NCI-H1694 treated with DMSO at 0.1 percent for 48 hours (cell line): ENCODE measurements at places on chromosomes 5 and 9.

GRCh38 chr5:157113002-157113401 is 4.2 kb upstream of the HAVCR2 start:
- no peak for DNase-seq

GRCh38 chr9:126417684-126418083 is 91.1 kb downstream of the MVB12B start:
- no peak for DNase-seq

GRCh38 chr5:142065273-142065672 is 43.3 kb upstream of the NDFIP1 start:
- peak; percentile 27 for DNase-seq

DNA sequence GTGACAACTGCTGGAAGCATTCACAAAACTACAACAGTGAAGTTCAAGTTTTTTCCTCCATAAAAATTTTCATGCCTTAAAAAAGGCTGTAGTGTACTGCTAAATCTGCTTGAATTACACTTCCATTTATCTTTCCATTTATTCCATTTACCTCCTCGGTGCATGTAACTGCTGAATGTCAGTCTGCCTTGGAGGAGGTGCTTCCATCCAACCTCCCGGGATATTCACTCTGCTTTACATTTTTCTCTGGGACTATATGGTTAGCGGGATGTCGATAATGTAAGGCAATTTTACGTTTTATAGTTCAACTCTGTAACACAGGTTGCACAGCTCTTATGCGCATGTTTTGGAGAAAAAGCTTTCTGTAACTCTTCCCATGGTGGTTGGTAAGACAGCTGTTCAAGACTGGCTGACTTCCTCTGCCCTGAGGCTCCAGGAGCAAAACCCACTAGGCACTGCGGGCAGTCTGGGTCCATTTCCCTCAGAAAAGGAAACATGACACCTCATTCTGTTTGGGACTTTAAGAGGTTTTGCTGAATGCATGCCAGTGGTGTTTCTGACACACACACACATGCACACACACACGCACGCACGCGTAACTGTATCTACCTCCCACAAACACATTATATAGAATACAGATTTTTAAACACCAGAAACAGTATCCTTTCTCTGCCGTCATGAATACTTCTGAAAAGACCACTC is 66.1 kb downstream of the SPTLC1 start:
- DNase-seq = no peak

- no peak for DNase-seq
Measured at GRCh38 chr9:77569335-77569734, 78.8 kb downstream of the GNA14 start.

- DNase-seq = no peak
Measured at GRCh38 chr9:121744687-121745395, 93.4 kb downstream of the DAB2IP start.

DNA sequence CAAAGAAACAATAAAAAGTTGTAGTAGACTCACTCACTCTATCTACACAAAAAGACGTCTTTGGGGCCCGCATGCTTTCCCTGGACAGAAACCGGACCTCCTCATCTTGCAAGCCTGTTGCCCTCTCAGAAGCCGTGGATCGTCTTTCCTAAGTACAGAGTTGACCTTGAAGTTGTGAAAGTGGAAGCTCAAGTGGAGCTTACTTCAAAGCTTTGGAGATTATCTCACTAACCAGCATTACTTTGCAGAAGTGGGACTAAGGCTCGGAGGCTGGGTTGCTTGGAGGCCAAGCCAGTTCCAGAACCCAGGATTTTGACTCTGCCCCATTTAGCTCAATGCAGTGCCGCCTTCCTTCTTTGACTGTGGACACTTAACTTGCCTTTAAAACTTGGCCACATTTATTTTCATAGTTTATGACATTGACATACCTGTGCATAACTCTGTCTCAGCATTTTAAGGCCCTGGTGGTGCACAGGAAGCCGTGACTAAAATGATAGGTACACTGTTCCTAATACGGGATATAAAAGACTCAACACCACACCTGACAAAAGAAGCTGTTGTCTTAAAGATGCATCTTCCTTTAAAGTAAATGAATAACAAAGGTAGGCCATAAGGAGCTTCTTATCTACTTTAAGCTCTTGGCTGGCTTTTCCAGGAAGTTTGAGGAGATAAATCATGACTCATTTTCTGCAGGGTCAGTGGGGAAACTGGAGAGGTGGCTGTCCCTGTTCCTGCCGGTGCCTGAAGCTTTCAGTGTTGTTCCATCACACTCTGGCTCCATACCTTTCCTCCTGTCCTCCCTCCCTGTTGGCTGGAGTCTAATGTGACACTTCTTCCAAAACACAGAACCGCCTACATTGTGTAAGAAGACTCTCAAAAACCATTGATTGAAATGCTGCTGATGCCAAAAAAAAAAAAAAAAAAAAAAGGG is 10.7 kb downstream of the SLC25A25 start:
- no peak for DNase-seq

DNA sequence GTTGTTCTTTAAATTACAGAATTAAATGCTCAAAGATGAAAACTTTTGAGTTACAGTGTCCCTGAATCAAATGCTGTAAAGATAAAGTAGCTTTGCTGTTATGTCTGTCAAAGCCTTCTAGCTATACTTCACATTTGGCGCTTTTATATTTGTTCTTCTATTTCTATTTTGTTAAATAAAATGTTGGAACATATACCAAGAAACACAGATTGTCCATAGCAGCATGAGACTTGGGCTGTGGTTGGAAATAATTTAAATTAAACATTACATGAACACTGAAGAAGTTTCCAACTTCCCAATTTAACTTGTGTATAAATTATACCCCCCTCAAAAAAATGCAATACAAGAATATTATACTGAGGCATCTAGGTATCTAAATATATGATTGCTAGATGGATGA is 249.8 kb downstream of the NR2F1-AS1 start:
- no peak for DNase-seq

- DNase-seq = no peak
Measured at GRCh38 chr5:4781299-4781698, 358.8 kb upstream of the ADAMTS16 start.

DNA sequence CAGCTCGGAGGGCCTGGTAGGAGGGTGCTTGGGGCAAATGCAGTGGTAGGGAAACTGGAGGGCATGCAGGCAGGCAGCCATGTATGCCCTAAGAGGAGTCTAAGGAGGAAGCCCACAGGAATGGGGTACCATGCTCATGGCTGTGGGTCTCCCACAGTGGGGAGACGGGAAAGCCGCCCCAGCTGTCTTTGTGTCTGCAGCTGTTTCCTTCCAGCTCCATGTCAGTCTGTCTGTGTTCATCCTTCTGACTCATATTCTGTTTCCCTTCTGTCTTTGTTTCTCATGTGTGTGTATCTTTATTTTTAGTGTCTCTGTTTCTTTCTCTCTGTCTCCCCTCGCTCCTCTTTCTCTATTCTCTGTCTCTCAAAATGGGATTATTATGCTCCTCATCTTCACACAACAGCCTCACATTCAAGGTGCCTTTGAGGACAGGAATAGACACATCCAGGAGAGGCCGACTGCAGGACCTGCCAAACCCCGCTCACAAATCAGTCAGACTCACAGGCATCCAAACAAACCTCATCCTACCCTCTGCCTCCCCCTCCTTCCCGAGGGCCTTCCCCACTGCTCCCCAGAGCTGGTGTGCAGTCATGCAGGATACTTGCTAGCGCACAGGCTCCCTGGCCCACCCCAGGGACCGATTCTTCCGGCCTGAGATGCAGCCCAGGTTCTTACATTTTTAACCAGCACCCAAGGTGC is 68.4 kb upstream of the RARS1 start:
- DNase-seq = no peak

GRCh38 chr9:97394881-97395280 is 17.0 kb upstream of the TDRD7 start:
- DNase-seq = no peak

- DNase-seq = peak; percentile 90
Measured at GRCh38 chr9:127021664-127022363, 100.6 kb downstream of the ANGPTL2 start.

GRCh38 chr9:126927419-126927818 is 12.8 kb downstream of the RALGPS1 start:
- no peak for DNase-seq

DNA sequence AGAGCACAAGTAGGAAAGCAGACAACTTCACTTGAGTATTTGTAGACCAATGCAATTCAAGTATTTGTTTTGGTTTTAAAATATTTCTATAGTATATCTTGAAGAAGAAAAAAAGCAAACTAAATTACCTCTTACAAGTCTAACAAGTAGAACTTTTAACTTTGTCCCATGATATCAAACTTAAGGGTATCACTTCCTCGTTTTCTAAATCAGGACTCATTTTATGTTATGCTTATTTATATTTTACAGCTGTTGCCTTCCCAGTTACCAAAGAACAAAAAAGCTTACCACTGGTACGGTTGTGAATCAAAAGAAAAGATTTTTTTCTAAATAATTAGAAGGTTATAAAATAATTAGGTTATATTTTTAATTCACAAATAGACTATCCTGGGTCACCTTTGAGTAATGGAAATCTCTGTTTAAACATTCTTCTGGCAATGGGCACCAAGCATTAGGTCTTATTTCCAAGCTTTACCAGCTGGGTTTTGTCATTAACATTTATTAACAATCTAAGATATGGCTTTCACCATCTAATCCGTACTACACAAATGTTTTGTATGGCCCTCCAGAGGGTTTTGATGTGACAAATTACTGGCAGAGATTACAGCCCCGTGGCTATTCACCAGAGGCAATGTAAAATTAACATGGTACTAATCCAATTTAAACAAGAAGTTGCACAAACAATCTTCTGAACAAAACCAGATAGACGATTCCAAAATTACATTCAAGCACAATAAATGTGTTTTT is 63.6 kb downstream of the CEP120 start:
- no peak for DNase-seq

GRCh38 chr5:78903353-78903752 is 81.8 kb downstream of the ARSB start:
- no peak for DNase-seq

DNA sequence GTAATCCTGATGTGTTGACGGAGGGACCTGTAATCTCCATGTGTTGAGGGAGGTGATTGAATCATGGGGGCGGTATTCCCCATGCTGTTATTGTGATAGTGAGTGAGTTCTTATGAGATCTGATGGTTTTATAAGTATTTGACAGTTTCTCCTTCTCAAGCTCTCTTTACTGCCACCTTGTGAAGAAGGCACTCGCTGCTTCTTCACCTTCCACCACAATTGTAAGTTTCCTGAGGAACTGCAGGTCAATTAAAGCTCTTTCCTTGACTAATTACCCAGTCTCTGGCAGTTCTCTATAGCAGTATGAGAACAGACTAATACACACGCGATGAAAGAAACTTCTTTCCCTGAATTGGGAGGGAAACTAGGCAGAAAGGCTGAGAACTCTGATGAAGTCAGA is 141.1 kb upstream of the RAD23B start:
- DNase-seq = no peak

GRCh38 chr9:126261584-126262356 is 64.9 kb upstream of the MVB12B start:
- no peak for DNase-seq

GRCh38 chr9:122382901-122383850 is 12.4 kb downstream of the PTGS1 start:
- DNase-seq = no peak

DNA sequence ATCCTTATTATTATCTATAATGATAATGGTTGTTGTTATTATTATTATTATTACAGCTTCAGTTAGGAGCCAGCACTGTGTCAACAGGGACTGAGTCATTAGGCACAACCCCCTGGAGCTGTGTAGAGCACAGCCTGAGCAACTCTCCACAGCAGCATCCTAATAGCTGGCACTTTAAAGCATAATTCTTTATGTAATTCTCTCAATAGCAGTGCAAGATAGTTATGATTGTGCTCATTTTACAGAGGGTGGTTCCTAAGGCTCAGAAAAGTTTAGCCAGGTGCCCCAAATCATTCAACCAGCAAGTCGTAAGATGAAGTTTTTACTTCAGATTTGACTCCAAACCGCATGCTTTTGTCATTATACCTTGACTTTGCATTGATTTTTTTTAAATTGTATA is 390.3 kb downstream of the ANXA1 start:
- no peak for DNase-seq

- no peak for DNase-seq
Measured at GRCh38 chr9:125028041-125028440, 87.2 kb upstream of the GOLGA1 start.

DNA sequence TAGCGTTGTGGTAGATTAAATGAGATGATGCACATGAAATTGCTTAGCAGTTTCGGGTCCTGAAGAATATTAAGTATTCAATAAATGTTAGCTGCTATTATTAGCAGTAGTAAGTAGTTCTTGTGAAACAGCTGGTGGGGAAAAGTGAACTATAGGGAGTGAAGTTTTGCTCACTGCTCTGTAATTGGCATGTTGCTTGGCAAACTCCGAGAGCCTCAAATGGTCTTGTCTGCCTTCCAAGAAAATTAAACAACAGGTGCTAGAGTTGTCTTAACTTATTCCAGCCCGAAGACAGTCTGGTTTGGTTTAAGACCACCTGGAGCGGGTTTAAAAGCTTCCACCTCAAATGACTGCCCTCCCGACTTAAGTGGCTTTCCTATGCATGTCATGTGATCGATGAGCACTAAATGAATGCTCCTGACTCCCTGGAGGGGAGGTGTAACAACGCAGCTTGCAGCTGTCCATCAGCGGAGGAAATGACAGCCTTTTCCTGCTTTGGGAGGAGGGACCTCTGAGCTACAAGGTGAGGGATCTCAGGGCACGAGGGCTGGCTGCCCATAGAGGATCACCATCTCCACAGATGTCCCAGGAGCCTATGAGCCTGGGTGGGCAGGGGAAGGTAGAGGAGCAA is 202.9 kb upstream of the PANK3 start:
- DNase-seq = no peak

DNA sequence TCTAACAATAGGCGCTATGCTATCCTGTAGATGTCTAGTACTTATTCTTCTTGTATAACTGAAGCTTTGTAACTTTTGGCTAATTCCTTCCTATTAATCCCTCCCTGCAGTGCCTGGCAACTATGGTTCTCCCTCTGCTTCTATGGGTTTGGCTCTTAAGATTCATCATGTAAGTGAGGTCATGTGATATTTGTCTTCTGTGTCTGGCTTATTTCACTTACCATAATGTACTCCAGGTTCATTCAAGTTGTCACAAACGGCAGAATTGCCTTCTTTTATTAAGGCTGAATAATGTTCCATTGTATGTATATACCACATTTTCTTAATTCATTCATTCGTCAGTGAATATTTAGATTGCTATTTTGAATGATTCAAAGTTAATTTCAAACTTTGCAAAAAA is 149.9 kb upstream of the GAS1 start:
- DNase-seq = no peak

GRCh38 chr9:115144706-115145105 is 26.7 kb upstream of the TNC start:
- no peak for DNase-seq

DNA sequence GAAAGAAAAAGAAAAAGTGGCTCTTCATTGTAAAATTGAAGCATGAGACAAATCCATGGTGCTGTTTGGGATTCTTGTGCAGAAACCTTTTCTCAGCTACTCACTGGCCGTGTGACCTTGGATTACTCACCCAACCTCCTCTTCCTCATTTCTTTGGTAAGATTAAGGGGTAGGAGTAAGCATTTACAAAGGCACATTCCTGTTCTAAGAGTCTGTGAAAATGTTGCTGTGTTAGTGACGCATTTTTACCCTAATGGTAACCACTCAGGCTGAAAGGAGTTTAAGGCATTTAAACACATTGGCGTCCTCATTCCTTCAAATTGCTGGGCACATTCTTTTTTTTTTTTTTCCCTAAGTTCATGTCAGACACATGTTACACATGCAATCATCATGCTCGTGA is 4.3 kb downstream of the RAI14 start:
- DNase-seq = no peak

- DNase-seq = no peak
Measured at GRCh38 chr9:88164850-88165249, 26.6 kb upstream of the SPATA31C2 start.
